ENCODE measurements at places on chromosomes 13 and 19. TPM values are rescaled to one million over a fixed set of nuclear protein-coding genes. Genes with fewer than 3 reads are reported as not detected.
A peak's percentile ranks its signal among the peaks of the same experiment; 100 is the strongest.

Gene PRMT1
- polyA plus RNA-seq, result 587 TPM

Gene PLIN5
- 1.9 TPM for polyA plus RNA-seq

Gene RASGRP4
- 1.5 TPM for polyA plus RNA-seq

DNA sequence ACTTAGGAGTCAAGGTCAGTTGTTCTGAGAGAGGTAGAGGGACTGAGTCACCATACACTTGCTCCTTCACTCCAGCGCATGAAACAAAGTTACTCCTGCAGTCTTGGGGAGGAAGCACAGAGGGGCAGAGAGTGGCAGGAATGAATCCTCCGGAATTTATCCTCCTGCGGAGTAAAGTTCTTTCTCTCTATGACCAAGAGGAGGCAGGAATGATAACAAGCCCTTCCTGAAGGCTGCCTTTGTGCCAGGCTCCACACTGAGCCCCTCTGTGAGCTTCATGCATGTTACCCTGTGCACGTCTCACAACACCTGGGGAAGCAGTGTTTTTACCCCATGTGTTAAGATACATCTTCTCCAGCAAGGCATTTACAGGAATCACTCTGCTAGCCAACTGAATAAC, 458.4 kb downstream of the KLF12 start:
- peak; percentile 29 for DNase-seq

Gene KRTDAP
- polyA plus RNA-seq, result 2.7 TPM

Gene RYR1
- polyA plus RNA-seq, result 4.7 TPM

DNA sequence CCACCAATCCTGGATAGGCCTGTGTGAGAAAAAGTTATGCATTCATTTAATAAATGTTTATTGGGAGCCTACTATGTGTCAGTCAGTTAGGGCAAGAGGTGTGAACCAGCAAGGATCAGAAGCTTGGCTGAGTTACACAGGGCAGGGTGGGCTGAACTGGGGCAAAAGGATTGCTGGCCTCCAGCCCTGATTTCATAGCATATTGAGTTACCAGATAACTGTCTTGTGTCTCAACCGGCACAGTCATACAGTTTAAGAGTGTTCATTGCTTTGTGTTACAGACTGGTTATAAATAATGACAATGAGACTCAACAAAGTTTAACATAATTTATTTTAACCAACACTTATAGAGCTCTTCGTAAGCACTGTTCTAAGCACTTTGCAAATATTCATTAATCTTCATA, 253.8 kb downstream of the DLEU7 start:
- no peak for DNase-seq

Gene PNMA8B
- 0.80 TPM for polyA plus RNA-seq

Gene SIGLEC6
- polyA plus RNA-seq, result not detected

DNA sequence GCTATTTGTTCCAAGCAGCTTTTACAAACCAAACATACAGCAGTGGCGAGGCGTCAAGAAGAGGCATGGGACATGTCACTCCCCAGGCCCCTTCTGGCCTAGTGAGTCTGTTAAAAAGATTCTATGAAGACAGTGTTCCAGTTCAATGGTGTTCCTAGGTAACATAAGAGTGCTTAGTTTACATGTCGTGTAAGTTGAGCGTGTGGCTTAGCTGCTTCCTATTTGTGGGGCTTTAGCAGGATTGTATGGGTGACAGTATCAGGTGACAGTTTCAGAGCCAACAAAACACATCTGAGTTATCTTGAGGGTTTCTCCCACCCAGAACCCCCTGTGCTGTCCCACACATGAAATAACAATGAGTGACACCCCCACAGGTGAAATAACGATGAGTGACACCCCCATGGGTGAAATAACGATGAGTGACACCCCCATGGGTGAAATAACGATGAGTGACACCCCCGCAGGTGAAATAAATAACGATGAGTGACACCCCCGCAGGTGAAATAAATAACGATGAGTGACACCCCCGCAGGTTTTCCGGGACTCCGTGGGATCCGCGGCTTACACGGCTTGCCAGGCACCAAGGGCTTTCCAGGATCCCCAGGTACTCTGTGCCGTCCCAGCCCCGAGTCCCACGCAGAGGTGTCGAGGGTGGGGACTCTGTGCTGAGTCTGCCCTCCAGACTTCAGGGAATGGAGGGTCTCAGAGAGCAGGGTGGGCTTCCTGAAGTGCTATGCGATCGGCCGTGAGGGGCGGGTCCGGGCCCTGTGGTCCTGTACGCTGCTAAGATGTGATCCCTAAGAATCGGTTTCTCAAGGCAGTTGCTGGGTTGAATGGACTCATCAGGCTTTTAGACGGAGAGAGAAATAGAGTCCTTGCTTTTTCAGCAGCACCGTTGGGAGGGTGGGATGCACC, 68.6 kb downstream of the RAB20 start:
- no peak for DNase-seq

GRCh38 chr13:32164622-32165268, 133.2 kb downstream of the FRY start:
- peak; percentile 95 for DNase-seq

DNA sequence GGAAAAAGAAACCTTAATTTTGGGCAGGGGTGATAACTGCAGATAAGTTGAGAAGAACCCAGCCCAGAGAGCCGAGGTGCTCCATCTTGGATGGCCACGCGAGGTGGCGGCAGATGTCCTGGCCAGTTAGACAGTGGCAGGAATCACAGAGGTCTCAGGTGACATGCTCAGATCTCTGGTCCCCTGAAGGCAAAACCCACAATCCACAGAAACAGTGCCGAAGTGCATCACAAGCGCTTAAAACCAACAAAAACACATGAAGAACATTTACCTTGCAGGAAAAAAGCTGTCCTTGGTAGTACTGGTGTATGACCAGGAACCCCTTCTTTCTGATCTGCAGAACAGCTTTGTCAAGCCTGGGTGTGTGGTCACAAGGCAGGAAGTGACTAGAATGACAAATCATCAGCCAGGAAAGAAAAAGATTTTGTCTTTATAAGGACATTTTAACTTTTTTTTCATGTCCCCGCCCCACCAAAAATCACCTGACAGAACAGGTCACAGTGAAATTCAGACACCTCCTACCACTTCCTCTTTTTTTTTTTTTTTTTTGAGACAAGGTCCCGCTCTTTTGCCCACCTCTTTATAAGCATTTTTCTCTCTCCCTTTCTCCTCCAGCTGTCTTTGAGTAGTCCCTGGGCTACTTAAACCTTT, at the start of gene LCP1:
Gene LCP1, minus strand, starts transcription at position 338 of the 651 bp plus-strand sequence. CDS start 22,515 bp downstream, outside the sequence.
- DNase-seq, result peak; percentile 16

Gene ADGRE3
- polyA plus RNA-seq, result not detected

Gene FAM83E
- 1.0 TPM for polyA plus RNA-seq

DNA sequence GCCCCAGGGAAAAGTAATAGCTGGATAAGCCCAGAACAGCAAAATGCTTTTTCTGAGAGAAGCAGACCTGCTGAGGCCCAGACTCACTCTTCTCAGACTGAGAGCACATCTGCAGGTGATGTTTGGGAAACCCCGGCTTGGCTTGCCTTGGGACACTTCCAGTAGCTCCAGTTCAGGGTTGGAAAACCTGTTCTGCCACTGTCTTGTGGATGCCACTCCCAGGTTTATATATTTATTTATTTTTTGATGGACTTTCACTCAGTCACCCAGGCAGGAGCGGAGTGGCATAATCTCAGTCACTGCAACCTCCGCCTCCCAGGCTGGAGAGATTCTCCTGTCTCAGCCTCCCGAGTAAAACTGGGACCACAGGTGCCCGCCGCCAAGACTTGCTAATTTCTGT, 8.0 kb upstream of the SMARCA4 start:
- no peak for DNase-seq

- DNase-seq, result peak; percentile 3
These were observed 1194.0 kb downstream of the PCDH9 start for GRCh38 chr13:66036024-66036614.

DNA sequence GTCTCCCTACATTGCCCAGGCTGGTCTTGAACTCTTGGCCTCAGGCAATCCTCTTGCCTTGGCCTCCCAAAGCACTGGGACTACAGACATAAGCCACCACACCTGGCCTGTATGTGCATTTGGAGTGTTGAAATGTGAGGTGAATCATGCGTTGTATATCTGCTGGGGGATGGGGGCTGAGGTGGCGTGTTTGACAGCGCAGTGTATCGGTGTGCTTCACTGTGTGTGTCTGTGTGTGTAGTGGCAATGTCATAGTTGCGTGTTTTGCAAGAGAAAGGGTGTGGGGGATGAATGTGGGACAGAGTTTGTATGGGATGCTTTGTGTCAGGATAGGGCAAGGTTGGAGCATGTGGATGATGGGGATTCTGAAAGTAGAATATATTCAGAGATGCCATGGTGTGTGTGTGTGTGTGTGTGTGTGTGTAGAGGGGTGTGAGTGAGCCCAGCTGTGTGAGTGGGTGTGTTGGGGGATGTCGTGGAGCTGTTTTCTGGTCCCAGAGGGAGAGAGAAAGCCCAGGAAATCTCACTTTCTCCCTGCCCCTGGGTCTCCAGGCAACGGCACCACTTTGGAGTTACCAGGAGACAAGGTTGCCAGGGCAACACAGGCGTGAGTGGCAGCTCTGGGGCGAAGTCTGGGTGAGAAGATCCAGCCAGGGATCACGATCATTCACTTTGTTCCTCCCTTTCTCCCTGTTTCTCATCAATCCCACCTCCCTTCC, 1.1 kb upstream of the SWSAP1 start:
- peak; percentile 84 for DNase-seq

DNA sequence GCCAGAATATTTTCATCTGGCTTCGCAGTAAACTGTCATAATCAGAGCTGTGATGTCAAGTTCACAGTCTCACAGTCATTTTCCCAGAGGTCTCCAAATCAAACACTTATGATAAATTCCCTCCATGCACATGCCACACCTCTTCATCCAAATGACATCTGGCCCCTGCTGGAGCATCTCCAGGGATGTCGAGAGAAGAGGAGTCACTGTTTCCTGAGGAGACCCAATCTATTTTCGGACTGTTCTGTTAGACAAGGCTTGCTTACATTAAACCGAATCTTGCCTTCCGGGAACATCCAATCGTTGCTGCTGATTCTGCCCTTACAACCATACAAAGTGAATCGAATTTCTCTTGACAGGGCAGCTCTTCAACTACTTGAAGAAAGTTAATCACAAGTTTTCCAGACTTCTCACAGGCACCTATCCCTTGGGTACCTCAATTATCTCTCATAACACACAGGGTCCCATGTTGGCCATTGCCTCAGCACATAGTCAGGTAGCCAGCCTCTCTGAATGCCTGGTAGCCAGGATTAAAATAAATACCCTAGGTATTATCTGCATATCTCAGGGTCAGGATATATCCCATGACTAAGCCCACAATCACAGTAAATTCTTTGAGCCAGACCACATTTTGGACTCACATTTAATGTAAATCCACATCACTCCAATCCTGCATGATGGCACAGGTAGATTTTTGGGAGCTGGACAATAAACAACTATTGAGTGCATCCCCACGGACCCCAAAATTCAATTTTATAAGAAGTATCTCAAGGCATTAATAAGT, 182.5 kb downstream of the ABCC4 start:
- DNase-seq, result no peak

- DNase-seq, result peak; percentile 99
These were observed 6.0 kb downstream of the SPRED3 start for GRCh38 chr19:38394488-38394887.

DNA sequence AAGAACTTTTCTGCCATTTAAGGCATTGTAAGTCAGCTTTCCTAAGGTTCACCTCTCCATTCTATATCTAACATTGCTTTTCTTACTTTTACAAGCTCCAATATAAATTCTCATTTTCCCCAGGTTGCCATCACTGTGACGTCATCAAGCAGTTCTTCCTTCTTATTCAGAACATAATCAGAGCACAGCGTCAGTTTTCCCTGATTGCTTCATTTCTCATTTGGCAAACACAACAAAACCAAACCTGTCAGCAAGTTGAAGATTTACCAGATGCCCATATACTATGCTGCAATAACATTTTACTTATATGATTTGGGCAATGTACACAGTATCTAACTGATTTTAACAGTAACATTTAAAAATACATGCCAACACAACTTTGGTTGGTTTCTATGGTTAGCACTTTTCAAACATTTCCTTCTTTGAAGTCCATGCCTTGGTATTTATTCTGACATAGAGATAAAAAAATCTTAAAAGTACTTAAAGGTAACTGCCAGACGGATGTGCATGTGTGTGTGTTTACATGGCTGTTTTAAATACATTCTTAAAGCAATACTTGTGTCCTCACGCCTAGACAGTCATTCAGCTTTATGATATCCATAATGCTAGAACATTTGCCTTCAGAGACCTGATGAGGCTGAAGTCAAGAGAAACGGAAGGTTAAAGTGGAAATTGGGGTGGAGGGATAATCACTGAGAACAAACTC, 264.0 kb downstream of the KLF12 start:
- no peak for DNase-seq

DNA sequence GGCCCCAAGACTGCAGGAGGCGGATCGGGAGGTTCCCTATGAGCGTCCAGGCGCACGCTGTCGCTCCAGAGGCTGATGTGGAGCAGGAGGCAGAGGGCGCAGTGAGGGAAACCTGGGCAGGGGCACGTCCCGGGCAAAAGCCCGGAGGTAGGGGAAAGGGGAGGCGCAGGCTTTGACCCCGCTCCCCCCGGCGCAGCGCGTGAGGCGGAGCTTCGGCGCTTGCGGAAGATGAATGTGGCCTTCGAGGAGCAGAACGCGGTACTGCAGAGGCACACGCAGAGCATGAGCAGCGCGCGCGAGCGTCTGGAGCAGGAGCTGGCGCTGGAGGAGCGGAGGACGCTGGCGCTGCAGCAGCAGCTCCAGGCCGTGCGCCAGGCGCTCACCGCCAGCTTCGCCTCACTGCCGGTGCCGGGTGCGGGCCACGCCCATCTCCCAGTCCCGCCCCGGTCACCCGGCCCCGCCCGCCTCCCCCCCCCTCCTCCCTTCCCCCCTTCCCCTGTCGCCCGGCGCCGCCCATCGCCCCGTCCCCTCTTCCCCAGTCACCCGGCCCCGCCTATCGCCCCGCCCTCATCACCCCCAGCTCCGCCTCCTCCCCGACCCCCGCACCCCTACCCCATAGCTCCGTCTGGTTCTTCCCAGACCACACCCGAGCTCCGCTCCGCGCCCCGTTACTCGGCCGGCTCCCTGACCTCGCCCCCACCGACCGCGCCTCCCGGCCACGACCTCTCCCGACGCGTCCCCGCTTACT, 4.1 kb downstream of the HMG20B start:
- peak; percentile 88 for DNase-seq

- DNase-seq, result peak; percentile 75
These were observed 821 bp downstream of the TDRD3 start for GRCh38 chr13:60397704-60398378.

DNA sequence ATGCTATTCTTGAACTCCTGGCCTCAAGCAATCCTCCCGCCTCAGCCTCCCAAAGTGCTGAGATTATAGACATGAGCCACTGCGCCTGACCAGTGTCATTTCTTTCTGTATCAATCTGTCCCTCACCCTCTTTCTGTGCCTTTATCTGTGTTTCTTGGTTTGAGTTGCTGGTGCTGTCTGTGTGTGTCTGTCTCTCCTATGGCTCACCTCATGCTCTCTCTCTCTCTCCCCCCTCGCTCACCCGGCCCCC, 9.9 kb downstream of the IRF2BP1 start:
- no peak for DNase-seq

Gene SYDE1
- polyA plus RNA-seq, result 4.1 TPM
